Astrocyte of the hippocampus (primary cell): ENCODE measurements at places on chromosomes 16 and 17.

DNA sequence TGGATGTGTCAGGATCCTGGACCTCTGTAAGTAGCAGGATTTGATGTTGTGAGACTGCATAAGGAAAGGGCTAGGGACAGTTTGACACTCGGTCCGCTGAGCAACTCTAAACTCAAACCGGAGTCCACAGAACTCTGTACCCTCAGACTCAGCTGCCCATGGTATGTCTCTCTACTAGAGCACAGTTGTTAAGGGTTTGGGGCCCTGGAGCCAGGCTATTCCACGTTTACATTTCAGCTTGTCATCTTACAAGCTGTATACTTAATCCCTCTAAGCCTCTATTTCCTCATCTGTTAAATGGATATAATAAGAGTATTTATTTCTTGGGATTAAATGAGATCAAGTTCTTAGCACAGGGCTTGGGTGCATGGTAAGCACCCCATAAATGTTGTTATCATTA is 27.9 kb downstream of the HOXB1 start:
- DNase-seq = no peak

DNA sequence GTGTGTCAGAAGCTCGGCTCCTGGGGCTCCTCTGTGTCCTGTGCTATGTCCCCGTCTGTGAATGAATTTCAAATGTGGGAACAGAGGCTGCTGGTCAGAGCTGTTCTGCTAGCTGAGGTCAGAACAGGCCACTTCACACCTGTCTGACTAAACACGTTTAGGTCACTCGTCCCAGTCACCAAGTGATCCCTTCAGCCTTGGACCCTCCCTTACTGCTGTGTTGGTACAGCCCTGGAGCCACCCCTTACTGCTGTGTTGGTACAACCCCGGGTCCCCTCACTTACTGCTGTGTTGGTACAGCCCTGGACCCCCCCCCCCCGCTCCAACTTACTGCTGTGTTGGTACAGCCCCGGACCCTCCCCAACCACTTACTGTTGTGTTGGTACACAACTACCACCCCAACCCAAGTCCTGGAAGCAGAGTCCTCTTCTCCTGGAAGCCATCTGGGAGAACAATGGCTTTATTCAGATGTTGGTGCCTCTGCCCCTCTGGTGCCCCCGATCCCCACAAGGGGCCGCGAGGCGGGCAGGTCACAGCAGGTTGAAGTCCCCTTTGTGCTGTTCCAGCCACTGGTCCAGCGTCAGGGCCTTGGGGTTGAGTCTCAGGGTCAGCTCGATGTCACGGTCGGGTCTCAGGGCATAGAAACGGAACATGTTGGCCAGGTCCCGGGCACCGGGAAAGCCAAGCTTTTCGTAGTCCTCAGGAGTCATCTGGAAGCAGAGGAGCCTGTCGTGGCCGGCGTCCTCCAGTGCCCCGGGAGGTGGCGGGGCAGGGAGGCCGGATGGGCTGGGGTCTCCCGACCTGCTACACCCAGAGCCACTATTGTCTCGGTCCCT is 13.0 kb downstream of the NMRAL1 start:
- no peak for DNase-seq

DNA sequence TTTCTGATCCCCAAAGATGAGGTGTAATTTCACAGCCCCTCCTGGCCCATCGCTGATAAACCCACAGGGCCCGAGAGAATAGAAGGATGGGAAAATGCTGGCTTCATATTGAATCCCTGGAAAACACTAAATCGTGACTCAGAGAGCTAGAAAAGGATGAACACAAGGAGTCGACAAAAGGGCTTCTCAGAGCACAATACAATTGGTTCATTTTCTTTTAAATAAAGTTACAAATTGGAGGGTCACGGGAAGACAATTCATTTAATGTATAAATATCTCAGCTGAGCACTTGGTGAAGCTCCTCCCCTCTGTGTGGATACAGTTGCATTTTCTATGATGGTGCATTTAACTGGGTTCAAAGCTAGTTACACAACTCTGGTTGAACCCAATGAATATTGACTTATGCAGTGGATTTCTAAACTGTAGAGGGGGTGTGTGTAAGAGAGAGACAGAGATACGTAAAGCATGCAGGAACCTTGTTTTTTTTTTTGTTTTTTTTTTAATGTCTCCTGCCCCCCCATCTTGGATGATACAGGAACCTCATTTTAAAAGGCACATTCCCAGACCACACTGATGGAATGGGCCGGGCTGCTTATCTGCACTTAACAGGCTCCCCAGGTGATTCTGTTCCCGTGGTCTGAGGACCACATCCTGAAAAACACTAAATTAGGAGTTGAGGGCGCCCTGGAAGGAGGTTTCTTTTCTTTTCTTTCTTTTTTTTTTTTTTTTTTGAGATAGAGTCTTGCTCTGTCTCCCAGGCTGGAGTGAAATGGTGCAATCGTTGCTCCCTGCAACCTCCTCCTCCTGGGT is 14.1 kb downstream of the TTYH2 start:
- no peak for DNase-seq

DNA sequence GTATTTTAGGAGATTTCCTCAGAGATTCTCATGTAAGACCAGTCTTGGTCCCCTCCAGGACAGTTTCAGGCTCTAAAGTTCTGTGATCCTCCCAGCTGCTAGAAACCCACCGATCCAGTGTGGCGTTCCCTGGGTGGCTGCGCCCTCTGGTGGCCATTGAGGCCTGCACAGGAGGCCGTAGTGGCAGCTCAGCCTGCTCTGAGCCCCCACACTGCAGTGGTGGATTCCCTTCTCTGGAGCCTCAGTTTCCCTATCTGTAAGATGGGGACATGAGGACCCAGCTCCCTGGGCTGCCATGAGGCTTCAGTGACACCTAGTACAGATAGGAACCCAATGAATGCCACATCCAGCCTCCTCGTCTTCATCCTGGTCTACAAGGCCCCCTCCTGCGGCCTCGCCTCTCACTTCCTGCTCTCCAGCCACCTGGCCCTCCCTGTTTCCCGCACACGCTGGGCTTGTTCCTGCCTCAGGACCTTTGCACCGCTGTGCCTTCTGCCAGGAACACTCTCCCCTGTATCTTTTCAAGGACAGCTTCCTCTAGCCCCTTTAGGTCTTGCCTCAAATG is 16.5 kb downstream of the CCDC102A start:
- DNase-seq = peak; percentile 84

- no peak for DNase-seq
Observed at GRCh38 chr17:57136355-57136754, 51.3 kb downstream of the AKAP1 start.

DNA sequence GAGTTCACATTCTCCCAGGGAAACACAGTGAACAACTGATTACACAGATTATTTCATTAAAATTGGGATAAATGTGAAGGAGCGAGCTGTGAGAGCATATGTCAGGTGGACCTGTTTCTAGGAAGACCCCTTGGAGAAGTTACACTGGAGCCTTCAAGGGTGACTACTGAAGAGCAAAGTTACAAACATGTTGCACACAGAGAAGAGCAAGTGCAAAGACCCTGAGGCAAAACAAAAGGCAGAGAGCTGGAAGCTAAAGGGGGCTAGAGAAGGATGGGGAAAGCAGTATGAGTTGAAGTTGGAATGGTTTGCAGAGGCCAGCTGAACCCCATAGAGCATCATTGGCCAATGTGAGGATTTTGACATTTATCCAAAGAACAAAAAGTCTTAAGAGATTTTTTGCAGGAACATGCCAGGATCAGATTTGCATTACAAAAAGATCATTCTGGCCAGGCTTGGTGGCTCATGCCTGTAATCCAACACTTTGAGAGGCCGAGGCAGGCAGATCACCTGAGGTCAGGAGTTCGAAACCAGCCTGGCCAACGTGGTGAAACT is 14.1 kb downstream of the PDZD9 start:
- peak; percentile 14 for DNase-seq

DNA sequence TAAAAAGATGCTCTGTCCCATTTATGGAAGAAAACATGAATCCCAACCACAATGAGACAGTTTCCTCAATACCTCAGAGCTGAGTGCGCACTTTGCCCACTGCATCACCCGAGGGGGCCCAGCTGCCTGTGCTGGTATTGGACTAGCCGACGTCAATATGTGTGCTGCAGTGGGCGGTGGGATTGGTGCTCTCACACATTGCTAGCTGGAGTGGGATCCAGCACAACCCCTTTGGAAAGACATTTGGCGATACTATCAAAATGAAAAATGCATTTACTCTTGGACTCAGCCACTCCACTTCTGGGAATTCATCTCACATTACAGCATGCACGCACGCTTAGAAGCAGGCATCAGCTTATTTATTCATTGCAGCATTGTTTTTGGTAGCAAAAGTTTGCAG is 289.2 kb upstream of the FOXF1 start:
- DNase-seq = no peak

DNA sequence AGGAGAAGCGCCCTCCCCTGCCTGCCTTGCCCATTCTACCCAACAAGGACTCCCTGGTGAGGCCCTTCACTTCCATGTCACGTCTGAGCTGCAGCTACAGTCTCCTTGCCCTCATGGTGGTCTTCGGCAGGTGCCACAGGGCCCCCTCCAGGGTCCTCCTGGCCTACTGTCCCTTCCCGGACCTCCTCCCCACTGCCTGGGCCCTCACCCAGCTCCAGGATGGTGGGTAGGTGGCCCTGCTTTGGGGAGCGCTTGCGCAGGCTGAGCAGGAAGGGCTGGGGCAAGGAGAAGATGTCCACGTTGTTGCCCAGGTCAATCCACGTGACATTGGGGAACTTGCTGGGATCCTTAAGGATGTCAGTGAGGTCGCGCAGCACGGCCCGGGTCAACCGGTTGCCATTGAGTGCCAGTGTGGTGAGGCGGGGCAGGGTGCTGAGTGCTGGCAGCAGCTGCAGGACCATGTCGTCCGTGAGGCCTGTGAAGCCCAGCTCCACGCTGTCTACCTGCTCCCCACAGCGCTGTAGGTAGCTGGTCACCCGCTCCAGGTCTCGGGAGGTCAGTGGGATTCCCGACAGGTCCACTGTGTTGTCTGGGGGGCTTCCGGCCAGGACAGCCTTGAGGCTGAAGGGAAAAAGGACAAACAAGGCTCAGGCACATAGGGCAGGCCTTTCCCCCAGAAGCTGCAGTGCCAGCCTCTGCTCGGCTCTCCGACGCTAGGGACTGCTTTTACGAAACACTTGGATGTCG is 28.3 kb downstream of the TRPV2 start:
- no peak for DNase-seq

GRCh38 chr16:48182979-48183537 is 27.3 kb upstream of the ABCC12 start:
- no peak for DNase-seq

DNA sequence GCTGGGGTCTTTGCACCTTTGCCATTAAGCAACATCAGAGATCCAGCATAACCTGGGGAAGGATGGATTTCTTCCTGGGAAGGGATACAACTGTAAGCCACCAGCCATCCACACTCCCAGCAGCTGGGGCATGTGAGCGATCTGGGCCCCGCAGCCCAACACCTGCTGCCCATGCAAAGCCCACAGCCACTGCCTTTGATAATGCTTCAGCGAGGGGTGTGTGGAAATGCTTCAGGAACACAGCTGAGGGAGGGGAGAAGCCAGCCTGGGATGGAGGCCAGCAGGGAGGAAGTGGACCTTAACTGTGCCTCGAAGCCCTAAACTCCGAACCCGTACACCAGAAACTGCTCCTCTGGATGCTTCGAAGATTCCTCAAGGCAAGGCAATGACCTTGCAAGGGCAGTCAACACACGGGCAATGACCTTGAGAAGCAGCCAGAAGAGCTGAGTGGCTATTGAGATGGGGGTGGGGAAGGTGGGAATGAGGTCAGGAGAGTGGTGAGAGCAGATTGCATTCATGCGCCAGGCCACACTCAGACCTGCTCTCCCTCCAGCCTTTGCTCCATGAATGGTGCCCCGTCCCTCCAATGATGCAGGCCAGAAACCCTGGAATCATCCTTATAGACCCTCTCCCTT is 49.1 kb downstream of the KATNIP start:
- no peak for DNase-seq

GRCh38 chr16:10852948-10853347 is 24.1 kb upstream of the CIITA start:
- no peak for DNase-seq

DNA sequence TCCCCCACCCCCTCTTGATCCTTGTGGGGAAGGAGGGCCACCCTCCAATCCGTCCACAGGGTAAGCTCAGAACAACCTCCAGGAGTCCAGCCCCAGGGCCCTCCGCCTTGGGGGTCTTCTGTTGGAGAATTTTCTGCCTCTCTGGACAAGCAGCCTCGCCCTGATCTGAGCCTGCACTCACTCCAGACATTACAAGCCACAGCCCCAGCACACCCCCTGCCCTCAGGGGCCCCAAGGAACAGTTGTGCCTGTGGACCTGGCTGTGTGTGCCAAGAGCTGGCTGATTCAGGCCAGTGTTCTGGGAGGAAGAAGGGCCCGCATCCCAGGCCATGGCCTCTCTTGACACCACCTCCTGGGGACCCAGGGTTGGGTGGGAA is 477 bp upstream of the ARHGAP27 start:
- DNase-seq = no peak
